Ovary (tissue), 10 donors: ENCODE measurements at places on chromosomes 2 and 18. TPM values are rescaled to one million over a fixed set of nuclear protein-coding genes. Genes with fewer than 3 reads are reported as not detected.

DNA sequence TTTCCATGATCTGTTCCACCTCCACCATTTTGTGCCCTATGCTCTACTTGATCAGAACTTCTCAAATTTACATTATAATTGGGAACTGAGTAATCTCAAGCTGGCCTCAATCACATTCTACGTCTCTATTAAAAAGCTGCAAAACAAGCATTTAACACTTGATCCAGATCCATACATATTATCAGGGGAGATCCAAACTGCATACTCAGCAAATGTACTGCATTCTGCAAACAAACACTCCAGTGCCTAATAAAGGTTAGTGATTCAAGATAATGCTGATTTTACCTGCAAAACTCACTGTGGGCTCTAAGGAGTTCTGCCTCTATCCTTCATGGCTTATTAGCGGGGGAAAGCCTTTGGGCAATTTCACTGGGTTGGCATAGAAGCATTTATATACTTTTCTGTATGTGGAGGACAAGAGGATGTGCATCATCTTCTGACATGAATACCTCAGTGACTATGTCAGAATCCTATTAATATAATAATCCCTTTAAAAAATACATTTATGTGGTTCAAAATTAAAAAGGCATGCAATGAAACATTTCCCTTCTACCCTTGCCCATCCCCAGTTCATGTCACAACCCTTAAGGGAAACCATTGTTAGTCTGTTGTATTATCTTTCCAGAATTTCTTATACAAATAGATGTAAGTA, 40.2 kb downstream of the GALNT14 start:
- DNase-seq: no peak

GRCh38 chr18:41444943-41445342, 510.1 kb upstream of the PIK3C3 start:
- no peak for DNase-seq

GRCh38 chr2:223062396-223062795, 10.4 kb downstream of the KCNE4 start:
- no peak for DNase-seq

DNA sequence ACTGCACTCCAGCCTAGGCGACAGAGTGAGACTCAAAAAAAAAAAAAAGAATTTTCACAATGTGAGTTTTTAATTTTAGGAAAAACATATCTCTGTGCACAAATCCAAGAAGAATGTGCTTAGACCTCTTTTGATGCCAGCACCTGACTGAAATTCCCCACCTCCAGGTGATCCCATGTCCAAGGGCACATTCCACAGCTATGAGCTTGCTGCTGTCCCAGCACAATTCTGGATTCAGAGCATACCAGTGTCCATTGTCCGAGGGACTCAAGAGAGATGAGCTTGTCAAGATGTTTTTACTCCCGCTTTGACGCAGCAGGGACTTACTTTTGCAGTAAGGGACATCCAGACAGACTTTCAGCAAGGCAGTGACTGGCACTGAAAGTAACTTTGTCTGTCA, 489.1 kb upstream of the ACVR2A start:
- DNase-seq: no peak

GRCh38 chr2:11478899-11479605, 13.1 kb upstream of the E2F6 start:
- DNase-seq: no peak

- no peak for DNase-seq
Measured at GRCh38 chr18:21479721-21480120, 120.8 kb downstream of the ESCO1 start.

DNA sequence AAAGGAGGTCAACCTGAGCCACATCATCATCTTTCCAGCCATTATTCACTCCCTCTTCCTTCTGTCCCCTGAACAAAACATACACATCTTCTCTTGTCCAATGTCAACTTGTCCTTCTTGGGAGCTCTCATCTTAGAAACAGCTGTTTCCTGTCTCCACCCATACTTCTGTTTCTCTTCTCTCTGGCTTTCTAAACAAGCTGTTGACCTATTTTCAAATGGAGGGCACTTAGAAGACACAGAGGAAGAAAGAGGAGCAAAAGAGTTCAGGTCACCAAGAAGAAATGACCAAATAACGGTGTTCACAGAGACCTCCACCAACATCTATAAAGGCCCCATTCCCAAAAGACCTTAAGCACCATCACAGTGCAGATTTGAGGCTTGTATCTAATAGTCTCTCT, 355.9 kb upstream of the HNRNPA3 start:
- DNase-seq: no peak

DNA sequence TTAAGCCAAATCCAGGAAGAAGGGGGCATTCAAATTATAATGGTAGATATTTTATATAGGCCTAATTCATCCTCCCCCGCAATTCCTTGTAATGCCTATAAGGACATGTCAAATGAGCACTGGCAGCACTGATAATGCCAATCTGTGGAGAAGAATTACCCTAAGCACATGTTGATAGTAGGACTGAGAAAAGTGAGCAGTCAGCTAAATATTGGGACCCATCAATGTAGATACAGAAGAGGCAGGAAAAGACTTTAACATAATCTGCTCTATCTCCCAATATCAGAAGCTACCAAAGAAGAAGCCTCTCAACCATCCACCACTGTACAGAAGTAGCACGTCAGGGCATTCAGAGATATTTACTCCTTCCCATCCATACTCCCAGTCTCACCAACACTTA, 101.3 kb upstream of the REG3A start:
- DNase-seq: no peak

DNA sequence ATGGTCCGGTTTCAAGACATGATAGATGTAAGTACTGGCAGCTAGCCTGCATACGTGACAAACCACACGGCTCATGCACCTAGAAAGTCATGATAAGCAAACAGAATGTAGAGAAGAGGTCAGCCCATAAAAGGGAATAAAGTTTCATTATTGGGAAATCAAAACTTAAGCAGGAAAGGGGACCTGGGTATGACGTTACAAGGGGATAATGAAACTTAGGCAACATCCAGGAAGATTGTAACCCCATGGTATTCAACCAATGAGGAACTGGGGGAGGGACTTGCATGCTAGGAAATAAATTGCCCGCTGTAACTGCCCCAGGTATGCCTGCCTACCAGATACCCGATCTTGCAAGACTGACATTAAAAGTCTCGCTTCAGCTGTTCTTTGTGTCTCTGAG, 1679.0 kb downstream of the SUCLG1 start:
- no peak for DNase-seq

DNA sequence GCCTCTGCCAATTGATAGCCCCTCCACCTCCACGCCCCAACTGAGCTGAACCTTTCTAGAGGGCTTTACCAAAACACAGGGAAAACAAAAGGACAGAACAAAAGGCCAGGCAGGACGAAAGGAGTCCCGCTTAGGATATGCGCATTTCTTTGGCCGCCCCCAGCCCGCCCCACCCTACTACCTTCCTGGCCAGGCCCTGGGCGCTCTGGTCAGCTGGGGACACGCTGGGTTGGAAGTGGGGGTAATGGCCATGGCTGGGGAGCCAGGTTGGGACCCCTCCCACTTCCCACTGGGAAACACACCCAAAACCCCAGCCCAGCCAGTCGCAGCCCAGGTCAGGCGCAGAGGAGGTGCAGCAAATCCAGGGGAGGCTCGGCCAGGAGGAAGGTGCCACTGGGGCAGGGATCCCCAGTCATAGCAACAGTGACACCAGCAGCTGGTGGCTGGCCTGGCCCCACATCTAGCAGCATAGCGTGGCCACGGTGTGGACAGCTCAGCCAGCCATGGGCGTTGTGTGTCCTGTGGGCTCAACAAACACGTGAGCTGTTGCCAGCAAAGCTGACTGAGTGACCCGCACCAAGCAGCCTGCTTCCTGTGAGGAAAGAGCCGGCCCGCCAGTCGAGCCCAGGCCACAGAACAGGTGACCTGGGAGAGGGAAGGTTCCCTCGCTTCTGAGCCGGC, 24.6 kb upstream of the B3GNT7 start:
- DNase-seq: no peak

Gene MC2R
- total RNA-seq: not detected

Gene GALR1
- not detected for total RNA-seq

Gene CD207
- 0.40 TPM for total RNA-seq
